AG08395 (cell line): ENCODE measurements at places on chromosomes 2 and 18.

DNA sequence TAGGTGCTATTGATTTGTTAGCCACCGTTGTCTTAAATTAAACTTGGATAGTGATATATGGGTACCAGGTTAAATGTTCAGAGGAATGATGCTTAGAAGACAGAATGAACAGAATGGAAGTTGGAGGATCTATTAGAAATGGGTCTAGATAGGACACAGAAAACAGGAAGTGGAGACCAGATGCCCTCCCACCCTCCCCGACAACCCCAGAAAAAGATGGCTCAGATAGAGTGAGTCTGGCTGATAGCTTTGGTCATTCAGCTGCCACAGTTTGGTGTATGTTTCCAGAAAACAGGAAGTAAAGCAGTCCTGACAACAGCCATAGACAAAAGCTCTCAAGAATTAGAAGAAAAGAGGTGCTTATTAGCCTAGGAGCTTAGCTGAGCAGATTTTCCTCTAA, 71.5 kb upstream of the DSG1 start:
- DNase-seq = no peak

DNA sequence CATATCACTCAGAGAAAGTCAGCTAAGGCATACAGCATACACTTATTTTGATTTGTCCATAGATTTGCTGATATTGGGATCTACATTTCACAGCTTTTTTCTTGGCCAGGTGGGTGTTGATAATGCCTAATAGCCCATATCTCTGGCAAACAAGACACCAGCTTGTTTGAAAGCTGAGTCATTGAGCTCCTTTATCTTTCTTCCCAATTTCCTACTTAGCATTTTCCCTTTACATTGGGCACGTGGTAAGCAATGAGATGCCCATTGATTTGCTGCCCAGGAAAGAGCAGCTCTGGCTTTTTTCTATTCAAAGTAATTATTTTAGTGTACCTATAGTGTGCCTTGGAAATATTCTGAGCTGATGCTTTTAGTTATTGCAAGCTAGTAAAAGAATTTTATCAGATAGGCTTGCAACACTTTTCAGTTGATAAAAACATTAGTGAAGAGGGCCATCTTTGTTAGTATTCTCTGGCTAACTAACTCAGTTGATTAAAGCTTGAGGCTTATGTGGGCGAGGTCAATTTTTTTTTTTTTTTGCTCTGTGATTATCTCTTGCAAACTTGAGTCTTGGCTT, 79.6 kb downstream of the OSBPL6 start:
- DNase-seq = no peak

DNA sequence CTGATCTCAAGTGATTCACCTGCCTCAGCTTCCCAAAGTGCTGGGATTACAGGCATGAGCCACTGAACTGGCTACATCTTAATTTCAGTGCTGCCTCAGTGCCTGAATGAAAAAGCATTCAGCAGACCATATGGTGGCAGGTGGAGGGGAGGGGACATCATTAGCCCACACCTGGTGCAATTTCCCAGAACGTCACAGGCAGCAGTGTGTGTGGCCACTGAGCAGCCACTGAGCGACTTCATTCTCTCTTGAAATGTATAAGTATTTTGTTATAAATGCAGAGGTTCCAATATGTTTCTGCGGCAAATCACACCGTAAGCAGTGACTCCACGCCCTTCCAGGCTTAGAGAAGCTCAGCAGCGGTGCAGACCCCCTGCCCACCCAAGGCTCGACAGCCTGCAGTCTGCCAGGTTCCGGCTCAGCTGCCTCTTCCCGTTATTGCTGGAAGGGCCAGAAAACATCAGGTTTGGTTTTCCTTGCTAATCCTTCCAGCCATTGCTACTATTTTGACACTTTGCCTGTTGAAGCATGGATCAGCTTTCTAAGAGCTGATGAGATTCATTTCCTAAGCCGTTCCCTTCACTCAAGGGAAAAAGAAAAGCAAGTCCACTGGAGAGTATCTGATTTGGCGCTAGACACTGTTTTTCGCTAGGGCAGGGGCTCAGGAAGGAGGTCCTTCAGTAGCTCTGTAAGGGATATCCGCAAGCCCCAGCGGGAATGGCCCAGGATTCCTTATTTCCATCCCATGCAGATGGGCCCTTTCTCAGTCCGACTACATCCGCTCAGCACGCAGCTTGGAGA, 250.7 kb downstream of the VAPA start:
- no peak for DNase-seq

- no peak for DNase-seq
Observed at GRCh38 chr18:22241921-22242361, 72.6 kb downstream of the GATA6 start.
